ENCODE measurements at places on chromosomes 4 and X.

DNA sequence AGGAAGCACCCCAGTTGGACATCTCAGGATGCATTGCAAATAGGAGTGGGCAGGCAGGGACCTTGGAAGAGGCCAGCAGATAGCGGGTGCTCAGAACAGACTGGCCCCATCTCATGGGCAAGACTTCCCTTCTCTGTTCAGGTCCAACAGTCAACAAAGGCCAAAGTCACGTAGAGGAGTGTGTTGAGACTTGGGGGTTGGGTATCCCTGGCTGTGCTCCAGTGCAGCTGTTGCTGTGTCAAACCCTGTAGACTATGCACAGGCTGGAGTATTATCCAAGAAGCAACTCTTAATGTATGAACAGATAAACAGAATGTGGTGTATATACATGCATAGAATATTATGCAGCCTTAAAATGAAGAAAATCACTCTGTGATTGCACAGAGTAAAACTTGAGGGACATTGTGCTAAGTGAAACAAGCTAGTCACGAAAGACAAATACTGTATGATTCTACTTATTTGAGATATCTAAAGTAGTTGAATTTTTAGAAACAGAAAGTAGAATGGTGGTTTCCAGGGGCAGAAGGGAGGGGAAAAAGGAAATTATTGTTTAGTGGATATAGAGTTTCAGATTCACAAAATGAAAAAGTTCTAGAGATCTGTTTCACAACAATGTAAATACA is 192.1 kb upstream of the LCORL start:
- no peak for DNase-seq

- no peak for DNase-seq
Observed at GRCh38 chr4:4752576-4753401, 106.7 kb upstream of the MSX1 start.

- no peak for DNase-seq
Observed at GRCh38 chr4:174373821-174374220, 90.1 kb downstream of the CEP44 start.

DNA sequence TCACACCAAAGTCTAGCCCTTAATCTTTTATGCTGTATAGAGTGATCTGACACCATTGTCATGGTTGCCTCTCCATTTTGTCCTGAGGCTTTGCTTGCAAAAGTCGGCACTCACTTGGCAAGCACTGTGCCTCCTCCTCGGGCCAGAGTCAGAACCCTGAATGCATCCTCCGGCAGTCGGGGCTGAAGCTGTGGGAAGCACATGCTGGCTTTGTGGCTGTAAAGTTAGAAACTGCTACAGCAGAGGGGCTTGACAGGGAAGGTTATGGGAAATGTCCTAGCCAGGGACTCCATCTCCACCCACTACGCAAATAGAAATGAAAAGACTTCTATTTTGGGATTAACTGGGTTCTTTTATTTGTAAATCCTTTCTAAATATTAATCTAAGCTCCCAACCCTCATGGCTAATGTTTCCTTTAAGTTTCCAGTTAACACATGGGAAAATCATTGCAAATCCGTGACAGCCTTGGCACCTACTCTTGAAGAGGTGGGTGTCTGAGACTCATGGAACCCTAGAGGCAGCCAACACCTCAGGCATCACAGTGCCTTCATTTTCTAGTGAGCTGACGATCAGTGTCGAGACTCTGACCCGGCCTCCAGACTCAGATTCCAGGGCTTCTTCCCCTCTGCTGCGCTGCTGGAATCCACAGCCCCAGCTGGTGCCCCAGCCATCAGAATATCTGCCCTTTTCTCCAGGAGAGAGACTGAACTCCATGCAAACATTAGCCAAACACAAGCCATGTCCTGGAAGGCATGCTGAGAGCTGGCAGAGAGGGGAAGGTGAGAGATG is 7.9 kb upstream of the CLDN24 start:
- no peak for DNase-seq

DNA sequence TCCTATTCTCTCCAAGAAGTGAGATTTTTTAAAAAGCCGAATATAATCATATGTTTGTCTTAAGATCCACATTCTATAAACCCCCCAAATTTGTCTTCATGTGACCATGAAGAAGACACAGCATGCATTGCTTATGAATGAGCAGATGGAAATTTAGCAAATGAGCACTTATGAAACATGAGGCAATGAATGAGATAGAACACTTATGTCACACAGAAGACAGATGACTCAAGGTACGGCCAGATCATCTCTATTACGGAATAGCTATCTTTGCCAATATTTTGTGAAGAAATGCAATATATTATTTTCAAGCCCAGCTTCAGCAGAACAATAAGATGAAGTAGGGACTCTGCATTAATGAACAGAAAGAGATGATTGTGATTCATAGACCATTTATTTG is 21.4 kb downstream of the PHEX start:
- no peak for DNase-seq

GRCh38 chrX:103846386-103846785 is 14.3 kb upstream of the RAB9B start:
- DNase-seq, result no peak

DNA sequence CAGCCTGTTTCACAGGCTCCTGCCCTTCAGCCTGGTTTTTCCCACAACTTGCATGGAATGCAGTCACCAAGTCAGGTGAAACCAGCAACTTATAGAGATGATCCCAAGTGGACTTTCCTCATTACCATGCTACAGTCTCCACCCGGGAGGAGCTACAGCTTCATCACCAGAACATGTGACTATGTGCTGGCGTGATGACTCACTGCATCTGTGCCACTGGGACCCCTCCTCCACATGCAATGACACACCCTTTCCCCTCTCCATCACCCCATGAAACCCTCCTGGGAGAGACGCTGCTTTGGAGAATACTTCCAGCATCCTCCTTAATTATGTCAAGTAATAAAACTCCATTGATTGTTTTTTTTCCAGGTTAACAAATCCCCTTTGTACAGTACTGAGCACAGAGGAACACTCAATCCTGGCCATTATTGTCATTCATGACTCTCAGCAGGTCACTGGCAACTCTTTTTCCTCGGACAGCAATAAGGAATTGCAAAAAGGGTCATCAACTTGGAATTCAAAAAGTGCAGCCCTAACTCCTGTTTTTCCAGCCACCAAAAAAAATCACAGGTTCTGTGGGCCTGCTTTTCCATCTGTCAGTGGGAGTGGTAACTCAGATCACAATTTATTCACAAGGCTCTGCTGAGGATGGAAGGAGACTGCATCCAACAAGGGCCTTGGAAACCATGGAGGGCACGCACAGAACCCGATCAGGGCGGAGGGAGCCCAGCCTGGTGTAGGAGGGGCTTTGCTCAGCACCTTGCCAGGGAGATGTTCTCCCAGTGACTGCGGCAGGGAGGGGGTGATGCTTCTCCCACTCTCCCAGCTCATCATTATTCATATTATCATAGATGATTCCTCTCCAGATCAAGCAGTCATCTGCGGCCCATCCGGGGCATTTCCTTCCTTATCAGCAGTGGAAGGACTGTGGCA is 17.4 kb downstream of the QDPR start:
- peak; percentile 84 for DNase-seq

DNA sequence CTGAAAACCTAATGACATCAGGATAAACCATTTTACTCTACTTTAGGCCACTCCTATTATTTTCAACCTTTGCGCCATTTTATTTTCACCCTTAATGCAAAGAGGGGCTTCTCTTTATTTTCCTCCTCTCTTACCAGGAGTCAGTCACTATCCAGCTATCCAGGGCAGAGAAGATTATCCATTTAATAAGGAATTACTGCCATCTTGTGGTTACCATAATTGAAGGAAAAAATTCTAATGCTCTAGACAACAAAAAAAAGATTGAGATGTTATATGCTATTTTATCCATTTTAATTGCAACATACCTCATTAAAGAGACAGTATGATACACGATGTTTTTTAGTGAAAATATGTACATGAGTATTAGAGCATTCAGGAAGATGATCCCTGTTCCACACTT is 514.5 kb upstream of the FAM241A start:
- no peak for DNase-seq

- DNase-seq, result peak; percentile 96
Observed at GRCh38 chr4:168440442-168441264, 39.6 kb downstream of the DDX60L start.

DNA sequence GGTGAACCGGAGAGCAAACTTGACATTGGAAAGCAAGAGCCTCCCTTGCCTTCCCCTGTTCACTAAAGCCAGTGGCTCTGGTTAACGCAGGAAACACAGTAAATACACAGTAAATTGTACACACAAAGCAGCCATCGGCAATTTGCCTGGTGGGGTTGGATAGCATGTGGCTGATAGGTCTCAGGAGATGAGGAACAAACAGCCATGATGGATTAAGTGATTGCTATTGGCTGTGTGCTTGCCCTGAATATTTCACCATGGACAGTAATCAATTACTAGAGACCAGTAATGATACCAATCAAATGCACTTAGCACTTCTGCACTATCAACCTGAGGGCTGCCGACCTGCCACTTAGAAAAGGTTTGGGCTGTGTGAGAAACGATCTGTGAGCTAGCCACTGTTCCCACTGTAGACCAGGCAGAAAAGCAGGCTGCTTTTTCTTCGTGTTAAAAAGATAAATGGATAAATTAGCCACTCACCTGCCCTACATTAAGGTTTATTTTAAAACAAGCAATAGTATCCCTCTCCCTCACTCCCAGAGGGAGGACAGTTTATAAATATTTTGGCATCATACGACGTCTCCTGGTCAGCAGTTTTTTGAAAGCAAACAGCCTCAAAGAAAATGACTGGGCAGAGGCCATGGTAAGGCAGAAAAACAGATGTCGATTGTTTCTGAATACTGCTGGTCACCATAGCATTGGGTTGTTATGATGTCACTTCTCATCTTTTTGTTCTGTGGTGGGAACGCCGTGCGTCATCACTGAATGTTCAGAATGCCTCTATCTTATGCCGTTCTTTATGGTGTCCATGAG is 167.1 kb downstream of the MAML3 start:
- DNase-seq, result no peak

DNA sequence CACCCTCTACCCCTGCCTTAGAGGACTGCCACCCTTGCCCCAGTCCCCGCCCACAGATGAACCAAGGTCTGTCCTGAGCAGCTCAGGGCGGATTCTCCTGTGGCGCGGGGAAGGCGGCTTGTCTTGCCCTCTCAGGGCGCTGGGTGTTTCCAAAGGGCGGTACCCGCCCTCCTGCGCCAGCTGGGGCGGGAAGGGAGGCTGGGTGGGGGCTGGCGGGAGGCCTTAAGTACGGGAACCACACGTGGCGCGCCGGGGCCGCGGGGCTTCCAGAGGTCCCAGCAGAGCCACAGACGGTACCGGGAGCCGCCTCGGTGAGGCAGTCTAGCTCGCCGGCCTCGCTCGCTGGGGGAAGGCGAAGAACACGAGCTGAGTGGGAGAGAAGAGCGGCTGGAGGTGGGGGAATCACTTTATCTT is 361.1 kb downstream of the MID1IP1 start:
- DNase-seq, result no peak

- DNase-seq, result no peak
Observed at GRCh38 chr4:108651014-108651791, 804 bp downstream of the OSTC start.

DNA sequence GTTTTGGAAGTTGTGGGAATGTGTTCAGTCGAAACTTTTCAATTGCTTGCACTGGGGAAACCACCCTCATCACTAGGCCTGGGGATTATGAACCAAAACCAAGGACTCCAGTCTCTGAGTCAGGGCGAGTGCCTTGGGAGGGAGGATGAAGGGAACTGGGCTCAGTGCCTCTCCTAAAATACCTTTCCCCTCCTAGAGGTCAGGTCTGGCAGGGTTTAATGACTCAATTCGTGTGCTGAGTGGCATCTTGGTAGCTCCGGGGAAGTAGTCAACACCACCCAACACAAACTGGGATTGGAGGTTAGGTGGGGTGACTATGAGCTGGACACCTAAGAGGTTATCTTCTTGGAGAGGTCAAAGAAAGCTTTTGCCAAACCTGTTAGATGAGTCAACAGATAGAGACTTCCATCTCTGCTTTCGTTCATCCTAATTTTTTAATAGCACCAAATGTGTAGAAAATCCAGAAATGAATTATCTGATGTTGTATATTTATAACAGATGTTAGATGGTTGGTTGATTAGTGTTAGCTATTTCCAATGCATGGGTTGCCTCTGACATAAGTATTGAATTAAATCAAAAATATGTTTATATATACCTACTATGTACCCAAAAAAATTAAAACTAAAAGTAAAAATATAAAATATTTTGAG is 202.8 kb downstream of the SHROOM3 start:
- DNase-seq, result no peak

DNA sequence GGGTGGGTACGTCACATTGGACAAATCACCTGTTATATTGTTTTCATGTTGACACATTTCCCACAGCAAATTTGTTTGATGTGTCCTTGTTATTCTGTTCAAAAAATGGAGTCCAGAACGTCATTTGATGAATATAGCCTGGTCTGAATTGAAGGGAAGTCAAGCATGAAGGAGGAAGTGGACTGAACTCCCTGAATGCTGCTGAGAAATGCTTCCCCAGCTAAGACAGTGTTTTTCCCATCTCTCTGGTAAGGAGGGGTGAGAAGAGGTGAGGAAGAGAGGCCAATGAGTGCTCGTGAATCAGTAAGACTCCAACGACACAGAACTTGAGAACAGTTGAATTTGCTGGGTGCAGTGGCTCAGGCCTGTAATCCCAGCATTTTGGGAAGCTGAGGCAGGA is 127.4 kb downstream of the RBM47 start:
- DNase-seq, result no peak

DNA sequence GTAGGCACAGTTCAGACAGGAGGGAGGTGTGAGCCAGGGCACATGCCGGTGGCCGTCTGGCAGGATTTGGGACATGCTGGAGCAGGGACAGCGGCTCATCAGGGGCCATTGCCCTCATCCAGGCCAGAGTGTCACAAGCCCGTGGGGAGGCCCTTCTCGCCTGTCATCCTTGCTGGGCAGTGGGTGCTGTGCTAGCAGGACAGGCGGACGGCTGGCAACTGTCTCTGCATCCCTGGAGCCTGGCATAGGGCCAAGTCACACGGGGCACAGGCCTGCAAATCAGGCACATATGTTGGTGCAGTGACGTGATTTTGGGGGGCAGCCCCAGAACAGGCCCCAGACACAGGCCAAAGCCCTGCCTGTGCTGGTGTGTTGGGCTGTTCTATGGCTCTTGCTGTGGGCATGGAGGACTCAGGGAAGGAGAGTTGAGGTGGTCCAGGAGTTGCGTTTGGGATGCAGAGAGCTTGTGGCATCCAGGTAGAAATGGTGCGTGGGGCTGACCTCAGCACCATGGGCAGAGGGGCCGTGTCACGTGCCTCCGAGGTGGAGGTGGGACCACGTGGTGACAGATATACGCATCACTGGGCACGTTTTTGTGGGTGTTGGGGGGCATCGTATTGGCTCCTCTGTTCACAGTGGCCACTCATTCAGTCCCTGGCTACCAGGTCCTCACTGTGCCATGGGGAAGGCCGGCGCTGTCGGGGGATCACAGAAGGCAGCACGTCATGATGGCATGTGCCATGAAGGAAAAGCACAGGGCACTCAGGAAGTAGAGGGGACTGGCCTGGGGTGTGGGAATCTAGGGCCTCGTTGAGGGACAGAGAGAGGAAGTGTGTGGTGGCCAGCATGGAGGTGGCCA is 14.6 kb upstream of the MSANTD1 start:
- DNase-seq, result no peak

- peak; percentile 100 for DNase-seq
Observed at GRCh38 chr4:85826060-85826678, 351.2 kb downstream of the ARHGAP24 start.

Measured in epithelial cell of proximal tubule (primary cell).